ENCODE measurements at places on chromosomes 13 and 19.

DNA sequence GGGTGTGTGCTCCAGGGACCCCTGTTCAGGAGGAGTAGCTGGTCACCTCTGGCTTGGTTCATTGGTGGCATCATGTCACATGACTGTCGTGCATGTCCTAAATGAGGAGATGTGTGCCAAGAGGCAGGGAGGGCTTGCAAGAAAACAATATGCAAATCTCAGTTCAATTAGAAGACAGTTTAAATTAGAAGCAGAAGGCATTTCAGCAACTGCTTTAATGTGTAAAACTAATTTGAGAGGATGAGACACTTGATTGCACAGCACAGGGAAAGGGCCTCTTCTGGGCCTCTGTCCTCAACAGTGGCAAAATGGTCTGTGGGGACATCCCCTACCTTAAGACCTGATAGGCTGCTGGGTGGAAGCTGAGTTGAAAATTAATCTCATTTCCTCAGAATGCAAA is 54.6 kb downstream of the SPATA13 start:
- no peak for DNase-seq

DNA sequence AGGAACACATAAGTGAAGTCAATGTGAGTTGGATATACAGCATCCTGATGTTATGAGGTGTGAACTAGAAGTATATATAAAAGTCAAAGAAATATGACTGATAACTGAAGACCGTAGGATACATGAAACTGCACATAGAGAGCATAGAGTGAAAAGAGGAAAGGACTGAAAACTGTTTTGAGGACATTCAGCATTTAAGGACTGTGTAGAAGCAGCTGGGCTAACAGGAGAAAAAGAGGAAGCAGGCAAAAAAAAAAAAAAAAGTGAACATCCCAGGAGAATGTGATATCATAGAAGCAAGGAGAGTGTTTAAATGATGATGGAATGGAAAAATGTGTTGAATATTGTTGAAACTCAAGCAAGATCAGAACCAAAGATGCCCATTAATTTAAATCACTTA is 363.5 kb downstream of the PCDH20 start:
- DNase-seq = no peak

GRCh38 chr13:77555246-77555645 is 19.7 kb downstream of the SCEL start:
- DNase-seq = no peak

GRCh38 chr19:16702123-16702522 is 17.5 kb upstream of the NWD1 start:
- no peak for DNase-seq

- no peak for DNase-seq
These were observed 8.1 kb upstream of the MUC16 start for GRCh38 chr19:9018163-9018875.
